Activated CD4-positive, alpha-beta memory T cell treated with anti-CD3 and anti-CD28 coated beads for 36 hours (primary cell): ENCODE measurements at places on chromosomes 6 and 20. TPM values are rescaled to one million over a fixed set of nuclear protein-coding genes. Genes with fewer than 3 reads are reported as not detected.

DNA sequence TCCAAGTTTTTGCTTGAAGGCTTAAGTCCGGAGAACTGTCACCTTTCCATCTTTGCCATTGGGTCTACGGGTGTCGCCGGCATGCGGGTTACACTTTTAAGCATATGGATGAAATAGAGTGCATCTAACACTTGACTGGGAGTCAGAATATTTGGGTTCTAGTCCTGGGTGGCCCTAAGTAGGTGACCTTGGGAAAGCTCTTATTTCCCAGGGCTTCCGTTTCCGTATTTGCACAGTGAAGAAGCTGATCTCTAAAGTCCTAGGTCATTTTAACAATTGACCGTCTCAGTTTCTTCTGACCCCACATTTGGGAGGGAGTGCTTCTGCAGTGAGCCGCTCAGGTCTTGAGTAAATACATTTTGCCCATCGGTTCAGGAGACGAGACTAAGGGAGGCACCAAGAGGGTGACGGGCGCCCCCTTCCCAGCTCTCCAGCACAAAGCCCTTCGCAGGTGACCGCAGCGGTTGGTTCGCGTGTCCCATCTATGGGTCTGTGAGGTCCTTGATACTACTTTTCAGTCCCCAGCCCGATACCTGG is 651 bp upstream of the BLTP3A start:
- DNase-seq = peak; percentile 58

DNA sequence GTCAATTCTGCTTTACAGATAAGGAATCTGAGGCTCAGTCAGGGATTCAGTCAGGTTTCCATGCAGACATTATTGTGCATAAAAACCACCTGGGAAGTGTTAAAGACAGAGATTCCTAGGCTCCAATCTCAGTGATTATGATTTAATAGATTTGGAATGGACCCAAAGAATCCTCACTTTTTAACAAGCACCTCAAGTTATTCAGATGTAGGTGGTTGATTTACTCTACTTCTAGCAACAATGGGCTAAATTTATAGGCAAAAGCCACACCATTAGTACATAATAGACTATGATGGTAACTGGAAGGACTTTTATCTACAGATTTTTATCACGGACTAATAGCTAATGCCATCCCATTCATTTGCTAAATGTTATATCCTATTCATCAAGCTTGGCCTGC is 9.0 kb downstream of the ENPP1 start:
- no peak for DNase-seq

DNA sequence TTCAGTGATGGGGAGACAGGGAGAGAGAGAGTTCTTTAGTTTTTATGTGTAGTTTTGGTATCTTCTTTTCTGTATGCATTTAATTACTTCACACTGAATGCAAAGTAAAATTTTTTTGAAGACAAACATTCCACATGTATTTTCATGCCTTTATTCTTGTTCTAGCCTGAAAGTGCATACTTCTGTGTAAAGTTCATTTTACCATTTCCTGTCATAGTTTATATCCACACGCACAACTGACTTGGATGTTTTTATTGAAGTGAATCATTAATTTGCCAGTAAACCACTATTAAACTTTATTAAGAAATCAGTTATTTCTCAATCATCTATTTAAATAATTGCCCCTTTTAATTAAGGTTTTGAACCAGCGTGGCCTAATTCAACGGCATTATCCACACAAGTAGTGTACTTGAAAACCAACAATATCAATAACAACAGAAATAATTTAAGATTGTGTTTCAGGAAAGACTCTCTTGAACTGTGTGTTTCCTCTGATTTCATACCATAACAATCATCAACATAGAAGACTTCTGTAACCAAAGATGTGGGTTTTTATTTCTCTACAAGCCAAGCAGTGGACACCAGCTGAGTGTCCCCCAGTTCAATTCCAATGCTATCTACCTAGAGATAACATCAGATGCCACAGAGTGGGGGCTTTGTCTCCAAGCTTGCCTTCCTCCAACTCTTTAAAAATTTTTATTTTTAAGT is 512.7 kb upstream of the JAG1 start:
- no peak for DNase-seq

Gene MYO6
- total RNA-seq = 6.4 TPM

Gene CASS4
- total RNA-seq = 7.8 TPM

DNA sequence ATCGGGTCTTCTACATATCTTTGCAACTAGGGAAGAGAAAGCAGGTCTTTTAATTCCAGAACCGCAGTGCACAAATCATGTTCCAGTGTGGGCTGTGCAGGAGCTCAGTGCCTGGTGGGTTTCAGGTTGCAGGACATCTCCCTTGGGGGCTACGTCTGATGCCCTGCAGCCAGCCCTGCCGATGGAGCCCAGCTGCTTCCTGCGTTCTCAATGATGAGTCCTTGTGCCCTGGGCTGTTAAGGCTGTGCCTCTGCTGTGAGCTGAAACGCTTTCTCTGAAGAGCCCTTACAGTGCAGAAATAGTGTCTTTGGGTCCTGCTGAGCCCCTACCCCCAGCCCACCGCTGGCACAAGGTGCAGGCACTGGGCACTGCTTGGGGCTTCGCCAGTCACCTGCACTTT is 192.9 kb downstream of the SYNDIG1 start:
- no peak for DNase-seq

Gene SLC17A4
- total RNA-seq = not detected

Gene ASXL1
- 147 TPM for total RNA-seq
